ENCODE measurements at places on chromosomes 1 and 21.
A peak's percentile ranks its signal among the peaks of the same experiment; 100 is the strongest.

GRCh38 chr1:117339866-117340700 is 27.2 kb upstream of the MAN1A2 start:
- no peak for DNase-seq

- DNase-seq = no peak
Measured at GRCh38 chr1:61904354-61904753, 162.1 kb downstream of the PATJ start.

DNA sequence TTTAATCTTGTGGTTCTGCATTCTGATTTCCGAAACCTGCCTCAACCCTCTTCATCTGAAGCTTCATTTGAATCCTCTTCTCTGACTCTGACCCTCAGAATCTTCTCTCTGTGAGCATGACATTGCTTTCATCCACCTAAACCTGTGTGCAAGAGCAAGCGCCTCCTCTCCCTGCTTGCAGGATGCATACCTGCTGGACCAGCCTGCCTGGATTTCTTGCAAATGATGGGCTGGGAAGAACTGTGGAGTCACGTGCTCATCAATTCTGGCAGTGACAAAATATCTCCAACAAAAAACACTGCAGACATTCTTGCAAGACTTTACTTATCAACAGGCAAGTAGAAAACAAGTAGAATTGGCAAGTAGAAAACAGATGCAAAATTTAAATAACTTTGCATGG is 20.8 kb upstream of the SLC35F3 start:
- DNase-seq = no peak

DNA sequence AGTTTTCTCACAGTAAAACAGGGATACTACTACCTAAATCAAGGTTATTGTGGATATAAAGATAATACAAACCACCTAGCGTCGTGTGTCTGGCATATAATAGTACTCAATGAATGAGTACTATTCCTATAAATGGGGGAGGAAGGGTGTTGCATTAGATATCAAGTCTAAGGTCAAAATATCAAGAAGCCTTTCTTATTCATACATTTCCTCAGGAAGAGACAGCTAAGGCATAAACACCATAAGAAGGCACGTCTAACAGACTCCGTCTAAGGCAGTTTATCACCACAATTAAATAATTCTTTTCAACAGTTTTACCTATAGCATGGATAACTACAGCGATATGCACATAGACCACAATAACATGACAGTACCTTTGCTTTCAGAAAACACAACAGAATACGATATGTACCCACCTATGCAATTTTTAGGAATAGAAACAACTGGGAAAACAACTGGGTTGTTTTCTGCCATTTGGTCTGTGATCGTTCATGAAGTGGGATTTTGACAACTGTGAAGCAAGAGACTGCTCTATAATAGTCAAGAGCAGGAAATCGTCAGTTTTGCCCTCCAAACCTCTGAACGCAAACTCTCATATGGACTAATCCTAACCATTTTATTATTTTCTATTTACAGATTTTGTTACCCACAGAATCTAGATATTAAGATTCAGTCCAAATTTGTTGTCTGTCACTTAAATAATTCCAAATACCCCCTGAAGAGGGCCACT is 53.1 kb downstream of the HNRNPR start:
- no peak for DNase-seq

GRCh38 chr1:201648907-201649721 is 110.2 kb downstream of the NAV1 start:
- DNase-seq = peak; percentile 30

DNA sequence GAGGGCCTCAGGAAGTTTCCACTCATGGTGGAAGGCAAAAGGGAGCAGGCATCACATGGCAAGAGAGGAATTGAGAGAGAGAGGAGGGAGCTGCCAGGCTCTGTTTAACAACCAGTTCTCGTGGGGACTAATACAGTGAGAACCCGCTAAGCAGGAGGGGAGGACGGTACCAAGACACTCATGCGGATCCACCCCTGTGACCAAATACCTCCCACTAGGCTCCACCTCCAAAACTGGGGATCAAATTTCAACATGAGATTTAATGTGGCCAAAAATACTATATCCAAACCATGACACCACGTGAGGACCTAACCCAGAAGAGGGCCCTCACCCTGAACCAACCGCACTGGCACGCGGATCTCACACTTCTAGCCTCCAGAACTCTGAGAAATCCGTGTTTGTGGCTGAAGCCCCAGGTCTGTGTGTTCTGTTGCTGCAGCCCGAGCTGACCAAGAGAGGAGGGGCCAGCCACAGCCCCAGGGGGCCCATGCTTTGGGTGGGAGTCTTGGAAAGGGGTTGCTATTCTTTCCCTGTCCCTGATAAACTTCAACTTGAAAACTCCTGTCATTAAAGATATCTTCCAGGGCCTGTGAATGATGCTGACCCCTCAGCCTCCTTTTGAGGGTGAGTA is 32.0 kb downstream of the TRIM67 start:
- no peak for DNase-seq

DNA sequence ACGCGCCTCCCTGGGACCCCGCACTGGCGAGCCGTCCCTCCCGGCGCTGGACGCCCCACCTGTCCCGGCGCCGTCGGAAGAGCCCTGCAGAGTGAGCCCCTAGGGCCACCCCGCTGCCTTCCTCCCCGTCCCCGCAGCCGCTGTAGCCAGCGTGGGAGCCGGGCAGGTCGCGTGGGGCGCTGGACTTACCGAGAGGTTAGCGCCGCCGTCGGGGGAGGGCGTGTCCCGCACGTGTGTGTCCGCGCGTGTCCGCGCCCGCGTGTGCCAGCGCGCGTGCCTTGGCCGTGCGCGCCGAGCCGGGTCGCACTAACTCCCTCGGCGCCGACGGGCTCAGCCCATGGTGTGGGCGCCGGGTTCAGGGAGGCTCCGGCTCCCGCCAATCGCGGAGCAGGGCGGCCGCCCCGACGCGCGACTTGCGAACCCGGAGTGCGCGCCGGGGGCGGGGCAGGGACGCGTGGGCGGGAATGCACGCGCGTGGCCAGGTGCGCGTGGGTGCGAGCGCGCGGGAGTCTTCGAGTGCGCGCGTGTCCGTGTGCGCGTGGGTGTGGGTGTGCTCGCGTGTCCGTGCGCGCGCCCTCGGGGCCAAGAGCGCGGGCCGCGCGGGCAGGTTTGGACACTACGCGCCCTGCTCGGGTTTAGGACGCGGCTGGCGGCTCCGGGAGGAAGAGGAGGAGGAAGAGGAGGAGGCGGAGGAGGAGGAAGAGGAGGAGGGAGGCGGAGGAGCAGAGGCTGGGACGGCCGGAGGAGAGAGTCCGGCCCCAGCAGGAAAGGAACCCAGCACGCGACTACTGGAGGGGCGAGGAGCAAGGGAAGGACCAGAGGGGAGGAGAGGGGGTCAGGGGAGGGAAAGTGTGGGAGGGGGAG is 145.2 kb upstream of the ETS2 start:
- DNase-seq = no peak

DNA sequence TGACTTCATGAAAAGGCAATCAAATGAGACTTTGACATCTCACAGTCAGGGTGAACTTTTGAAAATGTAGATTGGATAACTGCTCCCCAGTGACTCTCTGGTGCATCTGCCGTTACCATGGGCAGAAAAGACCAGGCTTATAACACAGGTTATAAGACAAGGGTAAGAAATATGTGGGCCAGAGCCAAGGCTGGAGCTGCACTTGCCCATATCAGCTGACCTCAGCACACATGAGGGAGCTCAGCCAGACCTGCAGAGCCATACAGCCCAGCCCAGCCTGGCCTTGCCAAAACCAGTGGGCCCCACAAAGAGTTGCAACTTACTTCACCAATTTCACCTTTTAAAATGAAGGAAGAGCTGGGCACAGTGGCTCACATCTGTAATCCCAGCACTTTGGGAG is 11.7 kb upstream of the RGS2 start:
- no peak for DNase-seq

DNA sequence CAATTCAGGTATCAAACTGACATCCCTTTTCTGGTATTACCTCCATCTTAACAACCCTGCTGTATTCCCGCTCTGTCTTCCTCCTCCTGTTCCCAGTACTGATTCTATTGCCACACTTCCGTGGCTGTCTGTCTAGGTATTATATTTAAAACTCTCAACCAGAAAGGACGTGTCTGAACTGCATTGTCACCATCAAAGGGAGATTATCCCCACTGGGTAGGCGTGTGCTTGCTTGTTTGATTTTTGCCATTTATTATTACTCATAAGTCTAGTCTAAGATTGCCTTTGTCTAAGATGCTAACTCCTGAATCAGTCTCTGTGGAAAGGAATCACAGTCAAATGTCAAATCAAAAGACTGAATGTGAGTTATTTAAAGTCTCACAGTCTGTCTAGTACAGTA is 650.1 kb downstream of the KCNT2 start:
- DNase-seq = no peak

Measured in neural crest cell (in vitro differentiated cells).